ENCODE measurements at places on chromosomes 13 and 19.

DNA sequence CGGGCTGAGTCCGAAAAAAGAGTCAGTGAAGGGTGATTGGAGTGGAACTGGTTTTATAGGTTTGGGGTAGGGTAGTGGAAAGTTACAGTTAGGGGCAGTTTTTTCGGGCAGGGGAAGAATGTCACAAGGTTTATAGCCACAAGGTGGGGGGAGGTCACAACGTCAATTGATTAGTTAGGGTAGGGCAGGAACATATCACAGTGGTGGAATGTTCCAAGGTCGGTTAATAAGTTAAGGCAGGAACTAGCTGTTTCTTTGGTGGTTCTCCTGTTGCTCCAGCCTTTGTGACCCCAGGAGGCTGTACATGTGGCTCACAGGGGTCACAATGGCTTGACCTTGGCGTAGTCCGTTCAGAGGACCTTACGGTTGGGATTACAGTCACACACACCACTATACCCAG is 20.3 kb downstream of the RDH8 start:
- DNase-seq = no peak
- no peaks in the 10 kb centered on the region for H3K4me1 ChIP-seq
- no peak overlapping the region for H3K4me3 ChIP-seq

GRCh38 chr13:83153848-83154247 is 728.4 kb downstream of the SLITRK1 start:
- DNase-seq = no peak
- no peaks in the 10 kb centered on the region for H3K4me1 ChIP-seq
- H3K4me3 ChIP-seq = no peak overlapping the region
- H3K27me3 ChIP-seq = no peaks in the 10 kb centered on the region
- H3K36me3 ChIP-seq = no peaks in the 10 kb centered on the region

DNA sequence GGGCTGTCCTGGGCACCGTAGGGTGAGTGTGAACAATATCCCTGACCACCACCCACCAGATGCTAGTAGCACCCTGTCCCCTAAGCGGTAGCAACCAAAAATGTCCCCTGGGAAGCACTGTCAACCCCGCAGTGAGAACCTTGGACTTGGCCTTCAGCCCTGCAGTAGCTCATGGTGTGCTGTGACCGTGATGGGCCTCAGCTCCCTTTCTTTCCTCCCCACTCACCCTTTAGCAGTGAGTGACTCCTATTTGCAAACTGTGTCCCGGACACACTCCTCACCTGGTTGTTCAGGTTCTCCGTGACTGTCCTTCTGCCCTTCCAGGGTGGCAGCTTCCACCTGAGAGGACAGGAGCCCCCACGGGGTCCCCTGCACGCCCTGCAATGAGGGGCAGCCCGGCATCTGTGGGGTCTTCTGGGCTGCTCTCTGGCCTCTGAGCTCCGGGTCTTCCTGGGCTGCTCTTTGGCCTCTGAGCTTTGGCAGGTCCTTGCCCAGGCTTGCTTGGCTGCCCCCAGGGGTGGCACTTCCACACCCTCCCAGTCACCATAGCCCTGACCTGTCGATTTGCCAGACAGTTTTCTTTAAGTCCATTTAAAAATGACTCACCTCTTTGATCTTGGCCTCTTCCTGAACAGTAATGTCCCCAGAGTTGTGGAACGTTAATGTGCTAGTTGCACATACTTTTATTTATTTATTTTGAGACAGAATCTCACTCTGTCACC is 3.8 kb downstream of the KDM4B start:
- H3K27ac ChIP-seq = no peak overlapping the region
- no peak overlapping the region for H3K4me3 ChIP-seq
- peaks cover 55% of the 10 kb centered on the region for H3K4me1 ChIP-seq
- H3K36me3 ChIP-seq = peaks cover 3% of the 10 kb centered on the region
- DNase-seq = no peak
- no peaks in the 10 kb centered on the region for H3K27me3 ChIP-seq

DNA sequence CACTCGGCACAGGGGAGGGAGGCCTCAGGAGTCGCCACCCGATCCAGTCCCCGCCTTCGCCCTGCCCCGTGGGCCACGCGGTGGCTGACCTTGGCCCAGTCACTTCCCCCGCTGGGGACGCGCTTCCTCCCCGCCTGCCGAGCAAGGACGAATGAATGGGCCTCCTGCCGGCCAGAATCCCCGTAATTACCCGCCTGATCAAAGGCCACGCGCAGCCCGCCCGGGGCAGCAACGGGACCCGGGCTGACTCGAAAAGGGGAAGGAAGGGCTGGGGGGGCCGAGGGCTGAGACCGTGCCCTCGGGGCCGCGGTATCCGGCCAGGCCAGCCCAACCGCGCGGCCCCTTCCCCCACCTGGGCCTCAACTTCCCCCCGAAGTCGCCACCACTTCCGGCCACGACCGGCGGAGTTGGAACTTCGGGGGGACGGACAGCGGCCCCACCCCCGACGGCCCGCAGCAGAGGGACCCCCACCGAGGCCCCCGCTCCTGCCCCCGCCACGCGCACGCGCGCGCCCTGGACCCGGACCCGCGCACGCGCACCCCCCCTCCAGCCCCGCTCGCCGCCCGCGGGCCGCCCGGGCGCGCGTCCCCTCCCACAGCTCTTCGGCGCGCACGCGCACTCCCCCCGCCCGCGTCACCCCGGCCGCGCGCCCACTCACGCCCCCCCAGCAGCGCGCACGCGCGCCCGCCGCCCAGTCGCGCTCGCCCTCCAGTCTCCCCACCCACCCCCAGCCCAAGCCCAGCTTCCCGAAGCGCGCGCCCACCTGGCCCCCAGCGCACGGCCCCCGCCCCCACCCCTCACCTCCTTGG is 520 bp downstream of the ZNF787 start:
- peak; percentile 92 for DNase-seq
- H3K4me3 ChIP-seq = peak overlapping the region; percentile 59
- H3K4me1 ChIP-seq = peaks cover 31% of the 10 kb centered on the region
- peak overlapping the region; percentile 95 for H3K27ac ChIP-seq
- no peaks in the 10 kb centered on the region for H3K36me3 ChIP-seq
- H3K27me3 ChIP-seq = no peaks in the 10 kb centered on the region

GRCh38 chr13:108961542-108962125 is 332.2 kb downstream of the MYO16 start:
- H3K27ac ChIP-seq = no peak overlapping the region
- H3K4me1 ChIP-seq = no peaks in the 10 kb centered on the region
- H3K36me3 ChIP-seq = no peaks in the 10 kb centered on the region
- peak; percentile 64 for DNase-seq

GRCh38 chr19:18671303-18672043 is 12.0 kb upstream of the CRTC1 start:
- DNase-seq = no peak
- no peaks in the 10 kb centered on the region for H3K27me3 ChIP-seq
- H3K27ac ChIP-seq = no peak overlapping the region
- peaks cover 19% of the 10 kb centered on the region for H3K36me3 ChIP-seq

GRCh38 chr19:49368711-49369358 is 5.2 kb downstream of the DKKL1 start:
- H3K36me3 ChIP-seq = no peaks in the 10 kb centered on the region
- DNase-seq = no peak
- H3K4me3 ChIP-seq = no peak overlapping the region
- H3K4me1 ChIP-seq = peaks cover 7% of the 10 kb centered on the region
- H3K27me3 ChIP-seq = peaks cover 10% of the 10 kb centered on the region

- no peaks in the 10 kb centered on the region for H3K36me3 ChIP-seq
- H3K27me3 ChIP-seq = no peaks in the 10 kb centered on the region
- no peak overlapping the region for H3K4me3 ChIP-seq
- no peak overlapping the region for H3K27ac ChIP-seq
- DNase-seq = no peak
Observed at GRCh38 chr13:31930901-31931522, 100.6 kb upstream of the FRY start.
